Smooth muscle cell of the umbilical artery (primary cell): ENCODE measurements at places on chromosomes 7 and 10. TPM values are rescaled to one million over a fixed set of nuclear protein-coding genes. Genes with fewer than 3 reads are reported as not detected.

Gene AKR1E2
- 11.9 and 22.6 TPM in 2 replicates for total RNA-seq

Gene NRG3
- under 0.01 TPM in 1 of 2 replicates, not detected in the other for total RNA-seq

Gene FOXI2
- not detected in 2 replicates for total RNA-seq

Gene RBM28
- 19.0 and 24.4 TPM in 2 replicates for total RNA-seq

Gene UCMA
- total RNA-seq: not detected in 2 replicates

Gene OR2AE1
- not detected in 2 replicates for total RNA-seq

Gene OR9A2
- total RNA-seq: not detected in 2 replicates

Gene PNLIPRP3
- not detected in 2 replicates for total RNA-seq

Gene CPA2
- total RNA-seq: not detected in 2 replicates

Gene TWNK
- total RNA-seq: 4.2 and 9.9 TPM in 2 replicates

Gene SOSTDC1
- under 0.01 and 0.05 TPM in 2 replicates for total RNA-seq

Gene TAC1
- not detected in 2 replicates for total RNA-seq

Gene TRAPPC14
- 5.9 and 8.3 TPM in 2 replicates for total RNA-seq

Gene SH2D4B
- under 0.01 TPM in 1 of 2 replicates, not detected in the other for total RNA-seq

Gene PNLIPRP2
- not detected in 2 replicates for total RNA-seq

Gene C7orf57
- not detected in 2 replicates for total RNA-seq

Gene AOAH
- not detected in 2 replicates for total RNA-seq

Gene ELMO1
- under 0.01 and 0.09 TPM in 2 replicates for total RNA-seq

Gene HMX2
- total RNA-seq: not detected in 2 replicates

Gene TMEM229A
- not detected in 2 replicates for total RNA-seq

Gene BTBD16
- not detected in 2 replicates for total RNA-seq

Gene SEMA3D
- total RNA-seq: 6.8 and 23.8 TPM in 2 replicates

Gene ZPBP
- not detected in 2 replicates for total RNA-seq

Gene NODAL
- total RNA-seq: not detected in 2 replicates

Gene HTR5A
- total RNA-seq: not detected in 2 replicates

Gene GALNT17
- total RNA-seq: not detected in 2 replicates

Gene ZNF239
- 7.1 and 10.2 TPM in 2 replicates for total RNA-seq

Gene ING3
- total RNA-seq: 8.6 and 10.2 TPM in 2 replicates

Gene VIM
- total RNA-seq: 2,353 and 9,144 TPM in 2 replicates

Gene GRM3
- total RNA-seq: not detected in 2 replicates

Gene NPTX2
- 0.69 and 1.5 TPM in 2 replicates for total RNA-seq

Gene GNGT1
- total RNA-seq: not detected in 2 replicates

Gene CYP3A7
- total RNA-seq: 0.30 and 1.1 TPM in 2 replicates

Gene SYT15
- total RNA-seq: 0.05 and 0.59 TPM in 2 replicates

Gene GLI3
- total RNA-seq: 7.2 and 7.7 TPM in 2 replicates

Gene LRIT1
- total RNA-seq: not detected in 2 replicates

Gene TEX36
- not detected in 2 replicates for total RNA-seq

Gene MOGAT3
- not detected in 2 replicates for total RNA-seq

Gene FAM24B
- 2.1 and 4.6 TPM in 2 replicates for total RNA-seq

Gene TCERG1L
- not detected in 2 replicates for total RNA-seq

Gene NKX1-2
- not detected in 2 replicates for total RNA-seq

Gene CCDC172
- total RNA-seq: not detected in 2 replicates

Gene AKR1C2
- total RNA-seq: 1.2 and 1.7 TPM in 2 replicates

Gene ACSL5
- total RNA-seq: 0.30 and 0.46 TPM in 2 replicates

Gene CDC14C
- total RNA-seq: not detected in 2 replicates

Gene ACBD7
- 0.28 and 0.30 TPM in 2 replicates for total RNA-seq

Gene CALHM3
- not detected in 2 replicates for total RNA-seq

Gene PSMA2
- total RNA-seq: 52.0 and 88.5 TPM in 2 replicates

Gene ARHGAP19
- total RNA-seq: 4.5 and 10.8 TPM in 2 replicates

Gene LRRC18
- not detected in 2 replicates for total RNA-seq

Gene SERPINE1
- 2,093 and 7,246 TPM in 2 replicates for total RNA-seq

Gene PRKG1
- total RNA-seq: 40.7 and 57.0 TPM in 2 replicates

Gene HECW1
- not detected in 2 replicates for total RNA-seq

Gene TAS2R3
- total RNA-seq: 1.2 and 2.5 TPM in 2 replicates

Gene AMPH
- 1.4 and 2.4 TPM in 2 replicates for total RNA-seq

Gene IQUB
- total RNA-seq: 0.51 and 0.89 TPM in 2 replicates
